CMK (cell line): ENCODE measurements at places on chromosomes 4 and X.

DNA sequence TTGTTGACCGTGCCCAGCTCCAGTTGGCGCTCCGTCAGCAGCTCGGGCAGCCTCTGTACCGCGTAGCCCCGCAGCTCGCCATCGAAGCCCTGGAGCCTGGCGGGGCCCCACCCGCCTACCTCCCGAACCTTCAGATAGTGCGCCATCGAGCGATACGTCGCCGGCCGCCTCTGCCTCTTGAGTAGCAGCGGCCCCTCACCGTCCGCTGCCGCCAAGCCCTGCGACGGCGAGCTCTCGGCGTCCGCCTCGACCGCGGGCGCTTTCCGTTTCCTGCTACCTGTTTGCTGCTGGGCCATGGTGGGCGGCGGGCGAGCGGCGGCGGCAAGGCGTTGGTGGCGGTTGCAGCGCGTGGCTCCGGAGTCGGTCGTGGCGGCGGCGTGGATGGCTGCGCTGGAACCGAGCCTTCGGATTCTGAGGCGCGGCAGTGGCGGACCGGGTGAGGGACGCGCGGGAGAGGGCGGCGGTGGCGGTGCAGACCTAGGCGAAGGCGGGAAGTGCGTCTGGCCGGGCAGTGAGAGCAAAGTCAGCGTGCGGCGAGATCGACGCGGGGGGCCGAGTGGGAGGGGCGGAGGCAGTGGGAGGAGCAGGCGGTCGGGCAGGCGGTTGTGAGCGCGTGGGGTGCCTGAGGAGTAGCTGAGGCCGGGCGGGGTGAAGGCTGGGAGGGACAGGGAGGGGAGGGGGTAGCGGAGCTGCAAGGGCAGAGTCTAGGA lies at the start of gene DCAF12L1:
Gene DCAF12L1 (minus strand): TSS at position 502 of the 710 bp plus-strand sequence. CDS start 206 bp downstream, at position 296.
- DNase-seq, result no peak

- DNase-seq, result no peak
Observed at GRCh38 chrX:40651620-40652223, 4.4 kb upstream of the CXorf38 start.

GRCh38 chr4:7785017-7785416 lies 154.6 kb downstream of the AFAP1 start:
- DNase-seq, result no peak

GRCh38 chrX:12721042-12721441 lies 70.2 kb upstream of the PRPS2 start:
- no peak for DNase-seq

DNA sequence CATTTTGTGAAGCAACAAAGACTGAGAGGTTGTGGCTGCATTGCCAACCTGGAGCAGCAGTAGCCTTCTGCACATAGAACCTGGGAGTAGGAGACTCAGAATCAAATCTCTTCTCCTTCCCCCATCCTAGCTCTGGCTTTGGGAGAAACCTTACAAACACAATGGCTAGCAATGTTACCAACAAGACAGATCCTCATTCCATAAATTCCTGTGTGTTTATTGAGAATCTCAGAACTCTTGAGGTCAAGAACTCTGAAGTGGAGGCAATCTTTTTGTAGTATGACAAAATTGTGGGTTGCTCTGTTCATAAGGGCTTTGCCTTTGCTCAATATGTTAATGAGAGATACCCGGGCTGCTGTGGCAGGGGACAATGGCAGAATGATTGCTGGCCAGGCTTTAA lies 406.7 kb upstream of the SPANXN1 start:
- no peak for DNase-seq
